ENCODE measurements at places on chromosomes 5 and 9. TPM values are rescaled to one million over a fixed set of nuclear protein-coding genes. Genes with fewer than 3 reads are reported as not detected.

The MARCOL gene
- polyA plus RNA-seq = not detected

The SLC9A3 gene
- 2.3 TPM for polyA plus RNA-seq

The CDH9 gene
- 13.0 TPM for polyA plus RNA-seq

The N4BP3 gene
- 0.43 TPM for polyA plus RNA-seq

The TRAF1 gene
- polyA plus RNA-seq = not detected

The SAPCD2 gene
- 0.24 TPM for polyA plus RNA-seq

The HAND1 gene
- polyA plus RNA-seq = not detected

The ENTREP1 gene
- polyA plus RNA-seq = 3.5 TPM

The OTULIN gene
- 3.7 TPM for polyA plus RNA-seq

The CARD6 gene
- not detected for polyA plus RNA-seq

The SLC46A2 gene
- not detected for polyA plus RNA-seq

The SMIM23 gene
- not detected for polyA plus RNA-seq

The GABRB2 gene
- 199 TPM for polyA plus RNA-seq

The TIFAB gene
- not detected for polyA plus RNA-seq

The PCDHGA5 gene
- 2.5 TPM for polyA plus RNA-seq

The TEX48 gene
- polyA plus RNA-seq = not detected

The NEURL1B gene
- polyA plus RNA-seq = not detected

The LCN1 gene
- polyA plus RNA-seq = not detected

The SPATA31C1 gene
- not detected for polyA plus RNA-seq

The SHB gene
- 0.14 TPM for polyA plus RNA-seq

The GRM6 gene
- 0.05 TPM for polyA plus RNA-seq

The IL13 gene
- polyA plus RNA-seq = not detected

The PAEP gene
- polyA plus RNA-seq = not detected

The RICTOR gene
- 78.1 TPM for polyA plus RNA-seq

The TAS2R1 gene
- not detected for polyA plus RNA-seq

The NMUR2 gene
- polyA plus RNA-seq = not detected

The KCNV2 gene
- polyA plus RNA-seq = not detected

The FCN2 gene
- polyA plus RNA-seq = not detected

The IDNK gene
- 10.2 TPM for polyA plus RNA-seq

The CAPSL gene
- polyA plus RNA-seq = 0.50 TPM

The PDLIM4 gene
- polyA plus RNA-seq = not detected

The MYO10 gene
- 99.8 TPM for polyA plus RNA-seq
